Activated CD4-positive, CD25-positive, alpha-beta regulatory T cell treated with anti-CD3 and anti-CD28 coated beads, Interleukin-2, amount 50 U/mL, for 16 hours (primary cell): ENCODE measurements at places on chromosomes 11 and 22.

- no peak for DNase-seq
These were observed 286.1 kb downstream of the RAB38 start for GRCh38 chr11:87889126-87889525.

DNA sequence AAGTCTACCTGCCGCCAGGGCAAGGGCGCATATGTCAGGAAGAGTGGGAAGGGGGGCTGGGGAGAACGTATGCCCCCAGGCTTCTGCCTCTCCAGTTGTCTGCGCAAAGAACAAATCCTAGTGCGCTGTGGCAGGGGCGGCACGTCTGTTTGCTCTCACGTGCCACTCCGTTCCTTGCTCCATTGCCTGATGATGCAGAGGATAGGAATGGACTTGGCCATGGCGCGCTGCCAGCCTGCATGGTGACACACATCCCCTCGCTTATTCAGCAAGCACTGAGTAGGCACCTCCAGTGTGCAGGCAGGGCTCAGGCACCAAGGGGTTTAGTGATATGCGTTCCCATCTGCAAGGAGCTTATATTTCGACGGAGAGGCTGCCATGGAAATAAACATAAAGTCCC, 45.4 kb upstream of the SLC22A12 start:
- DNase-seq: no peak

DNA sequence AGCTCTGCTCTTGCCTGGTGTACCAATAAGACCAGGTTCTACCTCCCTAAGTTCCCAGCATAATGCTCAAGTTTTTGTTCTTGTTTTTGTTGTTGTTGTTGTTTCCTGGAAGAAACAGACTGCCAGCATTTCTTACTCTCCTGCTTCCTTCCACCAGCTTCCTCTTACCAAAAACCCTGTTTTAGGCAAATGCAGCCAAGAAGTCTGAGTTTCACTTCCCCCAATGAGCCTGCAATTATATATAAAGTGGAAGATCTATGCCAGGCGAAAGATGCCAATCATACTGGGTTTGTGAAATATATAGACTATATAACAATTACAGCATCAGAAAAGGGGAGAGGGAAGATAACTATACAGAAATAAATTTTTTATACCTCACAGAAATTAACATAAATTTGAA, 931.5 kb upstream of the FAT3 start:
- DNase-seq: no peak

DNA sequence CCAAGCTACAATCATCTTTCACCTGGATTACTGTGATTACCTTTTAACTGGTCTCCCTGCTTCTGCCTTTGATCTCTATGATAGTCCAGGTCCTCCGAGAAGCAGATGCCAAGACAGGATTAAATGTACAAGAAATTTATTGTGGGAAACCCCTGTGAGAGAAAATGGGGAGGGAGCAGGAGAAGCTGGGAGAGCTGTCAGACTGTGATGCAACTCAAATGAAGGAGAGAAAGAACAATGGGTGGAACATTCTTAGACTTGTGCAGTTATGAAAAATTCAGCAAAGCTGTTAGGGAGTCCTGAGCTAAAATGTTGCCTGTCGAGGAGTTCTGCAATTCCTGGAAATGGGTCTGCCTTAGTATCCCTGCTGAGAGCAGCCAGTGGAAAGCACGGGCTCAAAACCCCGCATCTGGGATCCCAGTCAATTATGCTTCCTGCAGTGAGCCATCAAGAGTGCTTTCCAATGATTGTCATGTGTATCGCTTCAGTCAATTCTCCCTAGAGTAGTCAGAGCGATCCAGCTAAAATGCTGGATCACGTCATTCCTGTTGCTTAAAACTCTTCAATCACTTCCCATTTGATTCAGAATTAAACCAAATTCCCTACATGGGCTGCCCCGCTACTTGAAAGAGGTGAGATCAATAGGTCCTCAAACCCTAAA, 16.5 kb upstream of the CSTF3 start:
- DNase-seq: no peak

DNA sequence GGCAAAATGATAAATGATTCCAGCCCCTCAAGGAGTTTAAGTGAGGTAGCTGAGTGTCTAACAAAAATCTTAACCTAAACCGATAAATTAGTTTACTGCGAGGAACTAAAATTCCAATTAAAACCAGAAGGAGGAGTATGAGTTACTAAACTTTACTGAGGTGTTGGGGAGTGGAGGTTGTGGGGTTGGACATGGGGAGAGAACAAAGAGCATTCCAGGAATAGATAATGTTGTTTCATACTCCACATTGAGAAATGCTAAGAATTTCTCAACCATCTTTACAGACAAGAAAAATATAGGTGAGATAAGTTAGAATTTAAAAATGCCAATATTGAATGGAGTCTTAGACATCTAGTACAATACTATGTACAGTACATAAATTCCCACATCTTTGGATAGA, 488.6 kb downstream of the METTL15 start:
- no peak for DNase-seq

- DNase-seq: no peak
These were observed 11.5 kb upstream of the SPI1 start for GRCh38 chr11:47389577-47390421.

DNA sequence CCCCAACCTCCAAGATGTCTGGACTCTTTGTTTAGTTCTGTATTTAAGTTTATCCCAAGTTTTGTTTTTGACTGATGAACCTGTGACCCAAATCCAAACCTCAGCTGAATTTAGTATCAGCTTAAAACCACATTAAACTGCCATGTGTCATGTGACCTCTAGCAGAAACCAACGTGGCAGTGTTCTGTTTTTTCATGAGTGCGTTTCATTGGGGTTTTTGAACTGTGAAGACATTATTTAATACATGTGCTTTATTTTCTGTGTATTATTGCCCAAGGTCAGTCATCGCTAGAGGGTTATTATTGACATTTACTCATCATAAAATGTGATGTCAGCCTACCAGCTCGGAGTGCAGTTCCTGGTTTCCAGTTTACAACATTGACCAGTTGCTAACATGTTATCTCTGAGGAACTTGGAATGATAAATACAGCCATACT, 1.8 kb downstream of the TLCD5 start:
- no peak for DNase-seq

DNA sequence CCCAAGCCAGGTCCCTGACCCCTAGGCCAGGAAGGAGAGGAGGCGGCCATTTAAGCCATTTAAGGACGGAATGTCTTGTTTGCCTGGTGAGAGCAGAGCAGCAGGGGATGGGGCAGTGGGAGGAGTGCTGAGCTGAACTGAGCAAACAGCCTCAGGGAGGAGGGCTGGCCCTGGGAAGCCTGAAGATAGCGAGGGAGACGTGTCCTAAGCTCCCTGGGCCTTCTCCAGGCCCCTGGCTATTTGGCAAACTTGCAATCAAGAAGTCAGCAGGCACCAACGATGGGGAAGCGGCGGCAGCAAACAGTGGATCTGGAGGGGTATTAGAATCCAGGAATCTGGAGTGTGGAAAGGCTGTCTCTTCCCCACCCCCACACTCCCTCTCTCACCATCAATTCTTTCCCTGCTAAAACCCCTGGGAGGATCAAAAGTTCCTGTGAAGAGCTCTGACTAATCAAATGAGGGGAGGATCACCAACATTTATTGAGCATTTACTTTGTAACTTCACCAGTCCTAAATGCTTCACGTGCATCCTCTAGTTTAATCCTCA, 8.8 kb downstream of the BCL9L start:
- no peak for DNase-seq

GRCh38 chr11:110086892-110087309, 6.3 kb upstream of the ZC3H12C start:
- DNase-seq: no peak

DNA sequence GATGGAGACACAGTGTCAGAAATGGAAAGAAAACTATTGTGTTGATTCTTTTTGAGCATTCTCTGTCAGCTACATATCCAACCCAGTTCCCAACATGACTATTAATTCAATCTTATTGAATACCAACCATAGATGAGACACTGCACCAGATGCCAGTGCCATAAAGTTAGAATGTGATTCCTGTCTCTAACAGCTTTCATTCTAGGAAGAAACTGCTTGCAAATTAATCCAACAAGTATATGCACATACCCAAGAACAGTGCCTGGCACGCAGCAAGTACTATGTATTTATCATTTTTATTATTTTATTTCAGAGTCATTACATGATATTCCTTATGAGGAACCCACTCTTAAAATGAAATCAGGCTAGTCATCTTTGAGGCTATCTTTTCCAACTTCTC, 34.5 kb downstream of the SLC5A12 start:
- no peak for DNase-seq

DNA sequence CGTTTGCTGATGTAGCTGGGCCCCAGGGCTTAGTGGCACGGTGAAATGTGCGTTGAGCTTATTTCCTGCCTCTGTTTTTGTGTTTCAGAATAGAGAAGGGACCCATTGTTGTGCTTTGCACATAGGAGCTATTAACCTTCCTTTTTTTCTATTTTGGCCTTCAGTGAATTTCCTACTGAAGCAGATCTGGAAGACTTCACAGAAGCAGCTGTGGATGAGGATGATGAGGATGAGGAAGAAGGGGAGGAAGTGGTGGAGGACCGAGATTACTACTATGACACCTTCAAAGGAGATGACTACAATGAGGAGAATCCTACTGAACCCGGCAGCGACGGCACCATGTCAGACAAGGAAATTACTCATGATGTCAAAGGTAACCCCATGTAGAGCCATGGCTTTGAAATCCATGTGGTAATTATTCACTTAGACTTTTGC, 37.4 kb upstream of the ST14 start:
- DNase-seq: no peak
